Activated CD4-positive, alpha-beta T cell treated with anti-CD3 and anti-CD28 coated beads, Interleukin-2, amount 10 ng/mL, durations not matched to agents 7 days and 5 days (primary cell): ENCODE measurements at places on chromosomes 16 and 17. TPM values are rescaled to one million over a fixed set of nuclear protein-coding genes. Genes with fewer than 3 reads are reported as not detected.
A peak's percentile ranks its signal among the peaks of the same experiment; 100 is the strongest.

AURKB gene
- total RNA-seq, result 188 TPM

HIGD1B gene
- not detected for total RNA-seq

GRCh38 chr17:41814195-41814594 is 1.4 kb downstream of the FKBP10 start:
- H3K36me3 ChIP-seq, result no peaks in the 10 kb centered on the region
- no peak overlapping the region for H3K27ac ChIP-seq
- H3K4me1 ChIP-seq, result peaks cover 12% of the 10 kb centered on the region
- DNase-seq, result no peak
- peaks cover 18% of the 10 kb centered on the region for H3K27me3 ChIP-seq

DNA sequence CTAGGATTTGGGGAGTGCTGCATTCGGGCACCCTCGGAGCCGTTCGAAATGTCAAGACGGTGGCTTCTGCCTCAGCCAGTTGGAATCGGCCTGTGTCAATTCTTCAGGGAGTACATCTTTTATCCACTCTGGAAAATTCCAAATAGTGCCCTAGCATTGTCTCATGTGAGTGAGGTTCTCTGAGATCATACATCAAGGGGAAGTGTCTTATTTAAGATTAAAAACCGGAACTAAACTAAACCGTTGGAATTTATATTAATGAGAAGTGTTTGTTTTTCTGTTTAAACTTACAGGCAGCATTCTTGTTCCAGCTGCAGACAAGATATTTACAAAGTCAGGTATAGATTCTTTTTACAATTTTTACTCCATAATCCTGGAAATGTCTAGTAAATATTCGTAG is 56.8 kb downstream of the SLC47A1 start:
- H3K4me1 ChIP-seq, result no peaks in the 10 kb centered on the region
- no peak overlapping the region for H3K27ac ChIP-seq
- no peaks in the 10 kb centered on the region for H3K27me3 ChIP-seq

- H3K27me3 ChIP-seq, result no peaks in the 10 kb centered on the region
- peaks cover 21% of the 10 kb centered on the region for H3K36me3 ChIP-seq
- H3K4me1 ChIP-seq, result peaks cover 4% of the 10 kb centered on the region
- no peak overlapping the region for H3K4me3 ChIP-seq
- no peak overlapping the region for H3K27ac ChIP-seq
Measured at GRCh38 chr16:47687694-47688093, 226.6 kb downstream of the PHKB start.

GRCh38 chr16:3234543-3234856 is 458 bp downstream of the ZNF200 start:
- H3K4me3 ChIP-seq, result peak overlapping the region; percentile 85
- H3K36me3 ChIP-seq, result peaks cover 51% of the 10 kb centered on the region
- peaks cover 31% of the 10 kb centered on the region for H3K4me1 ChIP-seq

DNA sequence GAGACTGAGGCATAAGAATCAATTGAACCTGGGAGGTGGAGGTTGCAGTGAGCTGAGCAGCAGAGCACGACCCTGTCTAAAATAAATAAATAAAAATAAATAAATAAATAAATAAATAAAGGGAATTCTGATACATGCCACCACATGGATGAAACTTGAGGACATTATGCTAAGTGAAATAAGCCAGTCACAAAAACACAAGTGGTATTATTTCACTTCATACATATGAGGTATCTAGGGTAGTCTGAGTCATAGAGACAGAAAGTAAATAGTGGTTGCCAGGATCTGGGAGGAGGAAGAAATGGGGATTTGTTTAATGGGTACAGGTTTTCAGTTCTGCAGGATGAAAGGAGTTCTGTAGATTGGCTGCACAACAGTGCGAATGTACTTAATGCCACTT is 16.3 kb downstream of the PIPOX start:
- no peak overlapping the region for H3K4me3 ChIP-seq
- H3K4me1 ChIP-seq, result no peaks in the 10 kb centered on the region
- no peak overlapping the region for H3K27ac ChIP-seq

DNA sequence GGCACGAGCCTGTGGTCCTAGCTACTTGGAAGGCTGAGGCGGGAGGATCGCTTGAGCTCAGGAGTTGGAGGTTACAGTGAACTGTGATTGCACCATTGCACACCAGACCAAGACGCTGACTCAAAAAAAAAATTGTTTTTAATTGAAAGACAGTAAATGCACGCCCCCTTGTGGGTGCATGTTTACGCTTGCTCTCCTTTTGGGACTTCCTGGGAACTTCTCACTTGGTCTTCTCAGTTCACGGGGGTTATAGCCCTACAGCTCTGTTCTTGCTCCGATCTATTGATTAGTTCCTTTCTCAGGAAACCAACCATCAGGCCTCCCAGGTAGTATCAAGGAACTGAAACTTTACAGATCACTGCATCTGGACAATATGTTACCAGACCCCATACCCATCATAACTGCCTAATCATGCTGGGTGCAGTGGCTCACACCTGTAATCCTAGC is 14.2 kb upstream of the RIPOR1 start:
- H3K27me3 ChIP-seq, result peaks cover 1% of the 10 kb centered on the region
- DNase-seq, result peak; percentile 89
- no peaks in the 10 kb centered on the region for H3K36me3 ChIP-seq
- H3K4me3 ChIP-seq, result no peak overlapping the region

KRTAP2-3 gene
- total RNA-seq, result not detected

- no peak for DNase-seq
- H3K27ac ChIP-seq, result no peak overlapping the region
- no peaks in the 10 kb centered on the region for H3K36me3 ChIP-seq
- peaks cover 19% of the 10 kb centered on the region for H3K4me1 ChIP-seq
- no peaks in the 10 kb centered on the region for H3K27me3 ChIP-seq
Measured at GRCh38 chr16:72201387-72201786, 29.4 kb upstream of the PMFBP1 start.

PDILT gene
- total RNA-seq, result not detected

BAIAP3 gene
- 0.83 TPM for total RNA-seq

DNA sequence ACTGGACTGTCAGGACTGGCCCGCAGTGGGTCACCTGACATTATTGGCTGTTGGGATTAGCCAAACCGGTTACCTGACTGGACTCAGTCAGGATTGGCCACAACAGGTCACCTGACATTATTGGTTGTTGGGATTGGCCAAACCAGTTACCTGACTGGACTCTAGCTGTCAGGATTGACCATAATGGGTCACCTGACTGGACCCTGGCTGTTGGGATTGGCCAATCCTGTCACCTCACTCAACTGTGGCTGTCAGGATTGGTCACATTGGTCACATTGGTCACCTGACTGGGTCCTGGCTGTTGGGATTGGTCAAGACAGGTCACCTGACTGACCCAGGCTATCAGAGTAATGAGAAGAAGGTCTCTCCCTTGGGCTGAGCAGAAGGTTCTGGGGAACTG is 207.7 kb upstream of the SDK2 start:
- DNase-seq, result no peak
- H3K4me3 ChIP-seq, result no peak overlapping the region
- H3K4me1 ChIP-seq, result peaks cover 7% of the 10 kb centered on the region
- H3K36me3 ChIP-seq, result no peaks in the 10 kb centered on the region

KRTAP4-4 gene
- not detected for total RNA-seq

DNA sequence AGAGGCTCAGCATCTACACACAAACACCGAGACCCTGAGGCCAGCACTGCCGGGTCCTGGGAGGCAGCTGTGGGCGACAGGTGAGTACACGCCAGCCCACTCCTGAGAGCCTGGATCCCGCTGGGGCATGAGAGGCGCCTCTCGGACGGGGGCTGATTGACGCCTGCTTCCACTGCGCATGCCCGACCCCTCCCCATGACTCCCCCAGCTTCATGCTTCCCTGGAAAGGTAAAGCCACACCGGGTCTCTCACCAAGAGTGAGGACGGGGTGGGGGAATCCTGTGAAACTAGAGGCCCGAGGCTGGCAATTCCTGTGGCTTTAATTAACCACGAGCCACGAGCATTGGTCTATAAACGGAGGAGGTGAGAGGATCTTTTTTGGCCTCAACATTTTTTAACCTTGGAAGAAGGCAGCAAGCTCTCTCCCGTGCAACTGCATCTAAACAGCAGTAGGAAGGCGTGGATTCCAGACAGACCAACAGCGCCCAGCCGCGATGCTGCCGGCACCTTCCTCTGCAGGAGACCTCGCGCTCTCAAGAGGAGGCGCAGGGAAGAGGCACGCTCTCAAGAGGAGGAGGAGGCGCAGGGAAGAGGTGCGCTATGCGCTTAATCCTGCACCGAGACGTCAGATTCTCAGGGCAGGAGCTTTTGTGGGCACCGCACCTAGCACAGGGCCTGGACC is 71.8 kb upstream of the METRNL start:
- no peaks in the 10 kb centered on the region for H3K4me1 ChIP-seq
- DNase-seq, result no peak
- no peak overlapping the region for H3K4me3 ChIP-seq

DNA sequence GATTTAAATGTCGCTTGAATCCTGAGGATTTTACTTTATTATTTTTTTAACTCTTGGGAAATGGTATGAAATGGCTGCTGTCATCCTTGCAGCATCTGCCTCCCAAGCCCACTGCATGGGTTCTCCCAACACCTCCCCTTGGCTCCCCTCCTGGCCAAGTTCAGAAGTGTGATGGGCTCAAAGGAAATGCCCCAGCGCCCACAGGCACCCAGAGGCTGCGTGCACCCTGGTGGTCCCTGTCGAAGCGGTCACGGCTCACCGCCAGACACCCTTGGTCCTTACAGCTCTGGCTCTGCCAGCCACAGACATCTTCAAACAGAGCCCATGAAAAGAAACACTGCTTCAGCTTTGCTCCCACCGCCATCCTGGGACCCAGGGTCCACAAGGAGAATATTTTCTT is 334.7 kb downstream of the SOX9 start:
- no peaks in the 10 kb centered on the region for H3K4me1 ChIP-seq
- H3K36me3 ChIP-seq, result no peaks in the 10 kb centered on the region
- H3K27me3 ChIP-seq, result no peaks in the 10 kb centered on the region
- no peak overlapping the region for H3K27ac ChIP-seq
- H3K4me3 ChIP-seq, result no peak overlapping the region

CASKIN1 gene
- 0.07 TPM for total RNA-seq

DNA sequence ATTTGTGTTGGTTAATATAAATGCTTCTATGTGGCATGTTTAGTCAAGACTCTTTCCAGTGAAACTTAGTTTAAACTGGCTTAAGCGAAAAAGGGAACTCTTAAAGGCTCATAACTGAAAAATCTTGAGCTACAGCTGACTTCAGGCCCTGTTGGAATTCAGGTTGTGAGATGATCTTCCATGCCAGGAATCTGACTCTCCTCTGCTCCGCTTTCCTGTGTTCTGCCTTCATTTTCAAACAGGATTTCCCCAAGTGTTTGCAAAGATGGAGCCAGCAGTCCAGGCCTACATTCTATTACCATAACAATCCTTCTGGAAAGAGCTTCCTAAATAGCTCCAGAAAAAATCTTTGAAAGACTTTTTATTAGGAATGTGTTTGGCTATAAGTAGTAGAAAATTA is 134.9 kb downstream of the NLK start:
- peaks cover 27% of the 10 kb centered on the region for H3K4me1 ChIP-seq
- DNase-seq, result no peak
- H3K36me3 ChIP-seq, result peaks cover 12% of the 10 kb centered on the region
- no peak overlapping the region for H3K4me3 ChIP-seq
- no peaks in the 10 kb centered on the region for H3K27me3 ChIP-seq

CHST4 gene
- total RNA-seq, result not detected

- DNase-seq, result no peak
- peaks cover 4% of the 10 kb centered on the region for H3K27me3 ChIP-seq
Measured at GRCh38 chr17:78557598-78558039, 19.6 kb downstream of the DNAH17 start.

CCL15 gene
- not detected for total RNA-seq

GRCh38 chr16:66905633-66906539 is 12.8 kb downstream of the CDH16 start:
- no peaks in the 10 kb centered on the region for H3K36me3 ChIP-seq
- H3K27me3 ChIP-seq, result peaks cover 2% of the 10 kb centered on the region
- peak overlapping the region; percentile 73 for H3K27ac ChIP-seq
- DNase-seq, result peak; percentile 85

DNA sequence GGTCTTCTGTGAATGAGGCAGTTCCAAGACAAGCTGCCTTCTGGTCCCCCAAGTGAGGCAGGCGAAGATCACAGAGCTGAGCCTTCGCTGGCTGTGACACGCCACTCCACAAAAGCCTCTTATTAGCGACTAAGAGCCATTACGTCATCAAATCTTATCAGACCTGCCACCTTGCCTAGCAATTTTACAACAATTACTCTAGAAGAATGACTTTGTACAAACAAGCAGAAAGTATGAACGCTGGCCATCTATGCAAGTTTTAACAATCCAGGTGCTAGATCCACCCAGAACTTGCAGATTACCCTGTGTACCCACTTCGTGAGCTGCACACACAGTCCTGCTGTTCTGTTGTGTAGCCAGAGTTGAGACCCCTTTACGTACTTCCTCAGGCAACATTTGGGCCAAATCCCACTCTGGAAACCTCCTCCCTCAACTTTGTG is 3.8 kb upstream of the ICAM2 start:
- DNase-seq, result no peak
- no peaks in the 10 kb centered on the region for H3K27me3 ChIP-seq
- no peak overlapping the region for H3K4me3 ChIP-seq
- H3K36me3 ChIP-seq, result peaks cover 9% of the 10 kb centered on the region
- peak overlapping the region; percentile 93 for H3K27ac ChIP-seq

CCL1 gene
- total RNA-seq, result 0.87 TPM

PDIA2 gene
- not detected for total RNA-seq

DNA sequence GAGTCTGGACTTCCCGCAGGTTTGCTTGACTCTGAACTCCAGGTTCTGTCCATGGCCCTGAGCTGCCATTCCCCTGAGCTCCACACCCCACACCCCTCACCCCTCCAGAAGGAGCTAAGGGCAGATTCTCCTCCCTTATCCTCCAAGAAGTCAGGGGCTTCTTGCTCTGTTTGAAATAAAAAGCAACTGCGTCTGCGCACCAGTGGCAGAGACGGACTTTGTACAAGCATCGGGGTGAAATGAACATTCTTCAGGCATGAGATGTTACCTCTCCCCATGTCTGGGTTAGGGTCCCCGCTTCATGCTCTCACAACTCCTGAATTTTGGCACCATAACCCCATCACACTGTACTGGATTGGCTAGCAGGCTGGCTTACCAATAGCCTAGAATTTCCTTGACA is 36.1 kb upstream of the DLX4 start:
- H3K27ac ChIP-seq, result no peak overlapping the region
- no peak for DNase-seq
- H3K36me3 ChIP-seq, result no peaks in the 10 kb centered on the region
